ENCODE measurements at places on chromosomes 12 and 14. TPM values are rescaled to one million over a fixed set of nuclear protein-coding genes. Genes with fewer than 3 reads are reported as not detected.

KCNJ8 gene
- total RNA-seq = not detected

RAB2B gene
- 9.4 TPM for total RNA-seq

PSME2 gene
- 126 TPM for total RNA-seq

TSHR gene
- total RNA-seq = not detected

Data from A172 (cell line).